Esophagus squamous epithelium (tissue), 5 donors: ENCODE measurements at places on chromosomes 5 and 9.

DNA sequence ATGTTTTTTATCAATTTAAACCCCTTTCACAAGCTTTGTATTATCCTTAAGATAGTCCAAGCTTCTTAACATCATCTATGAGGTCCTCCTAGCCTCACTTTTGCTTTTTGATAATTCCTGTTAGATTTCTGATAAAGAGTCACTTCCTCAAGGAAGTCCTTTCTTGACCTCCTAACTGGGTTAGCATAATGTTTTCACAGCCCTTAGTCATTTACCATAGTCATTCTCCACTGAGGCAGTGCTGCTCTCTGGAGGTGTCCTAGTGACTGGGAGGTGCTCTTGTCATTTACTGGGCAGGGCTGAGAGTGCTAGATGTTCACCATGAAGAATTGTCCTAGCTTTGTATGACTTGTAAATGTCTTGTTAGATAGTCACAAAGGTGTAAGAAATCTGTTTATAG lies 26.4 kb downstream of the TNPO1 start:
- DNase-seq: no peak

GRCh38 chr5:42520957-42521356 lies 97.7 kb downstream of the GHR start:
- no peak for DNase-seq

DNA sequence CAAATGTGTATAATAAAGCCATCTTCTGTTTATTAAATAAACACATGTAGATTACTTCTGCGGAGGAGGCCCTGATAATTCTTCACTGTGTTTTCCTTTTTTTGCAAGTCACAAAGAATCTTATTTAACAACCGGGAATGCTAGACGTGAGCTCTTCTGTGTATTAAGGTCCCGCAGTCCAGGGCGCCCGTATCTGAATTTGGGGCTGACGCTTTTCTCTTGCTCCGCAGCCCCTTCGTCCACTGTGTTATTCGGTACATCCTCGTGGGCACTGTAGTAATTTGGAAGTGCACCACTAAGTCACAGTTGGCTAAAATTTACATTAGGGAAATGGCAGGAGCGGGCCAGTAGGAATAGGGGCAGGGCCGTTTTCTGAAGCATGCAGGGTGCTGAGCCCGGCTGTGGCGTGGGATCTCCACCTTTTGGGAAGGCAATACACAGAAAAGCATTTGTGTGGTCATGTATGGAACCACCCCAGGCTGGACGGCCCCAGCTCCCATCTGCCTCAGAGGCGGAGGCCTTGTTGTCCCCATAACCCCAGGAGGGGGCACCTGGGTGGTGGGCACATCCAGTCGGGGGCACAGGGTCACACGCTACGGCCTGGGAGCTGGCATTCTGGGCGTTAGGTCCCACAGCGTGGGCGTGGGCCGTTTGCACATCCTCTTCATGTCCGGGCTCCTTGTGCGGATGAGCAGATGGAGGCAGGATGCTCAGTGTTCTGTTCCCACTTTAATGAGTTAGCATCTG lies 258.7 kb upstream of the IRX4 start:
- no peak for DNase-seq

GRCh38 chr5:61273279-61273975 lies 58.6 kb upstream of the ZSWIM6 start:
- DNase-seq: no peak
